Mesothelial cell of epicardium (in vitro differentiated cells): ENCODE measurements at places on chromosomes 7 and 10. TPM values are rescaled to one million over a fixed set of nuclear protein-coding genes. Genes with fewer than 3 reads are reported as not detected.
A peak's percentile ranks its signal among the peaks of the same experiment; 100 is the strongest.

GRCh38 chr10:107163881-107164861 is at the start of gene SORCS1:
Gene SORCS1 (minus strand): TSS chr10:107164706.
- peak within 1 kb of the TSS; percentile 69 for H3K4me3 ChIP-seq
- DNase-seq = peak; percentile 45
- peaks cover 93% of the 10 kb centered on the region for H3K27me3 ChIP-seq
- no peak within 1 kb of the TSS for H3K27ac ChIP-seq
- peaks cover 2% of the 10 kb centered on the region for H3K4me1 ChIP-seq

GRCh38 chr7:98907570-98907969 is 29.2 kb downstream of the TRRAP start:
- peaks cover 59% of the 10 kb centered on the region for H3K36me3 ChIP-seq
- no peak for DNase-seq
- no peaks in the 10 kb centered on the region for H3K27me3 ChIP-seq
- H3K4me1 ChIP-seq = no peaks in the 10 kb centered on the region
- H3K4me3 ChIP-seq = no peak overlapping the region
- H3K27ac ChIP-seq = no peak overlapping the region

DNA sequence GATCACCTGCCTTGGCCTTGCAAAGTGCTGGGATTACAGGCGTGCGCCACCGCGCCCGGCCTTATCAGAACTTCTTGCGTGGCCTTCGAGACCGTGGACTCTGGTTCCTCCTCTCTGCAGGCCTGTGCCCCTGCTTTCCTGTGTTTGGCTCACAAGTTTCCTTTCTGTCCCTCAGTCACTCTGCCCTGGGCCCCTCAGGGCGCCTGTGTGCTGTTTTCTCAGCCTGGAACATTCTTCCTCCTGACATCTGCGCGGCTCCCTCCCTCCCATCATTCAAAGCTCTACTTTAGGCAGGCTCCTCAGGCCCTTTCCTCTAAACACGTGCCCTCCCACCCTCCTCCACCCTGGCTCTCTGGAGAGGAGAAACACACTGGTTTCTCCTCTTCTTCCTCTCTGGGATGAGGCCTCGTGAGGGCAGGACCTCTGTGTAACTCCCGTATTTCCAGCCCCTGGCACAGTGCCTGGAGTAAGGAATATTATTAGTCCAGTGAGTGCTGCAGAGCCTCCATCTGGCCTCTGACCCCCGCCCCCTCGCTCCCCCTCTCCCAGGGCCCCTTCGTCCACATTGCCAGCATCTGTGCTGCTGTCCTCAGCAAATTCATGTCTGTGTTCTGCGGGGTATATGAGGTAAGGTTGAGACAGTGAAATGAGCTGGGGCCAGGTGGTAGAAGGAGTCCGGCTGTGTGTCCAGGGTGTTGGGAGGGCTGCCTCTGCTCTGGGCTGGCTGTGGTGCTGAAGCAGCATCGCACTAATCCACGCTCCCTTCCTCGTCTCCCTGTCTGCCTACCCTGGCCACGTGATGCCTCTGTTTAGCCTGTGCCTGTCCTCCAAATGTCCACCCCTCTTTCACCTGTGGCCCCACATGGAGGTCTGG is 7.1 kb downstream of the CLCN1 start:
- peaks cover 27% of the 10 kb centered on the region for H3K4me1 ChIP-seq
- H3K27ac ChIP-seq = peak overlapping the region; percentile 66
- no peak overlapping the region for H3K4me3 ChIP-seq
- no peaks in the 10 kb centered on the region for H3K36me3 ChIP-seq

Gene CDH23
- total RNA-seq = 2.5 to 2.9 TPM (median 2.9 TPM) in 3 replicates

GRCh38 chr7:78329001-78329655 is 530.6 kb downstream of the PHTF2 start:
- H3K4me3 ChIP-seq = no peak overlapping the region
- DNase-seq = no peak
- no peaks in the 10 kb centered on the region for H3K36me3 ChIP-seq
- H3K27ac ChIP-seq = no peak overlapping the region
- no peaks in the 10 kb centered on the region for H3K27me3 ChIP-seq
- peaks cover 9% of the 10 kb centered on the region for H3K4me1 ChIP-seq

GRCh38 chr7:6531492-6532279 is 19.6 kb downstream of the GRID2IP start:
- H3K27ac ChIP-seq = no peak overlapping the region
- peaks cover 92% of the 10 kb centered on the region for H3K27me3 ChIP-seq
- H3K36me3 ChIP-seq = no peaks in the 10 kb centered on the region

DNA sequence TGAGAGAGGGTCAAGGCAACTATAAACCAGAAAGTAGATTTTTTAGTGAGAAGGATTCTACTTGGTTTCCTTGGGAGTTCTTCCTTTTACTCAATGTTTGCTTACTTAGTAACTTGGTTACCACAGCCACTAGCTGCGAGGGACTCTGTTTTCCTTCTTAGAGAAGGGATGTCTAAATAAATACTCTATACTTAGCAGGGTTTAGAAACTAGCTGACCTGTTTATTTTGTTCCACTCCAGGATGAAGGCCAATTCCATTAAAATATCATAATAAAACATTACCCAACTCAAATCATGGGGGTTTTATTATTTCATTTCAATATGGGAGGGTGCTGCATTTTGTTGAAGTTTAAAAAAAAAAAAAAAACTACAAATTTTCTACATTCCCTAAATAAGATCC is 87.3 kb downstream of the PPP1R3A start:
- no peaks in the 10 kb centered on the region for H3K36me3 ChIP-seq
- no peak for DNase-seq
- no peaks in the 10 kb centered on the region for H3K4me1 ChIP-seq

Gene RHBDD2
- 52.5 to 54.7 TPM (median 53.7 TPM) in 3 replicates for total RNA-seq

DNA sequence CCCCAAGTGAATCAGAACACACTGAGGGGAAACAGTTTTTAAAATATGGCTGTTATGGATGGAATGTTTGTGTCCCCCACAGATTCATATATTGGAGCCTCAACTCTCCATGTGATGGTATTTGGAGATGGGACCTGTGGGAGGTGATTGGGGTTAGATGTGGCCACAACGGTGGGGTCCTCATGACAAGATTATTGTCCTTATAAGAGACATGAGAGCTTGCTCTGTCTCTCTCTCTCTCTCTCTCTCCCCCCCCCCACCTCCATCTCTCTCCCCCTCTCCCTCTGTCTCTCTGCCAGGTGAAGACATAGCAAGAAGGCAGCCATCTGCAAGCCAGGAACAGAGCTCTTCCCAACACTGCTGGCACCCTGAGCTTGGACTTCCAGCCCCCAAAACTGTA is 315.8 kb upstream of the MGMT start:
- no peak overlapping the region for H3K4me3 ChIP-seq
- H3K27me3 ChIP-seq = no peaks in the 10 kb centered on the region
- no peaks in the 10 kb centered on the region for H3K4me1 ChIP-seq

DNA sequence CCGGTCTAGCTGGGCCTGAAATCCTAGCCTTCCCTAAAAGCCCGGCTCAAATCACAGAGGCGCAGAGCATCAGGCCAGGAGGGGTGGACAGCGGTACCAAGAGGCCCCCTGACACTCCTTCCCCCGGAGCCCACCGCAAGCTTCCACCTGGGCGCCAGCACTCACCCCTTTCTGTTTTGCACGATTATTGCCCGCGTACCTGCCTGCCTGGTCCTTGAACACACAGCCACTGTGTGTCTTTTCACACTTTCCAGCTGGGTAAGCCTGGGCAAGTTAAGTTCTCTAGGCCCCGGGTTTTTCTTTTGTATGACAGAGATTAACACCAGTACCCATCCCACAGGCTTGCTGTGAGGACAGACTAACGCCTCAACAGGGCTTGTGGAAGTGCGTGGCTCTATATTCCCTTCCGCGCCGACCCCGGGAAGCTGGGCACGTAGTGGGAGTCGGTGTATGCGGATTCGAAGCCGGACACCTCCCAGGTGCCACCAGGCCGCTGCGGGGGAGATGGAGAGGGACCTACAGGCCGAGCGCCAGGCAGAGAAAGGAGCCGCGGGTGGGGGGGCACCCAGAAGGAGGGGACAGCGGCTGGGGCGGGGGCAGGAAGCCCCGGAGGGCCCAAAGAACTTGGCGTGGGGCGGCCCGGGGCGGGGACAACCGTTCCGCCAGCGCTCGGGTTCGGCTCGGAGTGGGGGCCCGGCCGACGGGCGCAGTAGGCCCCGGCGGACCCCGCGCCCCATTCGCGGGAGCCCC is 792 bp downstream of the ZNF746 start:
- H3K4me3 ChIP-seq = peak overlapping the region; percentile 96
- H3K4me1 ChIP-seq = peaks cover 21% of the 10 kb centered on the region
- peak overlapping the region; percentile 97 for H3K27ac ChIP-seq
- peak; percentile 64 for DNase-seq
- H3K27me3 ChIP-seq = peaks cover 27% of the 10 kb centered on the region
- H3K36me3 ChIP-seq = peaks cover 17% of the 10 kb centered on the region

Gene CYP26C1
- total RNA-seq = 0.38 to 0.60 TPM (median 0.44 TPM) in 3 replicates

- H3K27me3 ChIP-seq = no peaks in the 10 kb centered on the region
- no peak for DNase-seq
- no peak overlapping the region for H3K4me3 ChIP-seq
- H3K27ac ChIP-seq = peak overlapping the region; percentile 92
Observed at GRCh38 chr10:29141761-29142160, 147.1 kb upstream of the LYZL1 start.

DNA sequence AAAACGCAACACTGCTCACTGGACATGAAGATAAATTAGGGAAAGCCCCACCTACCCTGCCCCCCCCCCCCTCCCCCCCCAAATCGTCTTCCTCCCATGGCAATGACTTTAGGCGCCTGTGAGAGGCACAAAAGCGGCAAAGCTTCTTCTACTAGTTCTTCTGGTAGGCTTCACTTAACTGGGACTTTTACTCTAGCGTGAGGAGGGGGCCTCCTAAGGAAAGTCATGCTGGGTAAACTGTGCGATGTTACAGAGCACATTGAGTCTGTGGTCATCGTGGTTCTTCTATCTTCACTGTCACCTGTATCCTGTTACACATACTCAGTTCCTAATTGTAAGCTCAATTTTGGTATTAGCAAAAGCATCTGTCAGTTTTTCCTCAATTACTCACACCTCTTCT is 25.1 kb downstream of the HSPB1 start:
- no peak for DNase-seq
- H3K27me3 ChIP-seq = no peaks in the 10 kb centered on the region
- H3K27ac ChIP-seq = peak overlapping the region; percentile 63
- H3K36me3 ChIP-seq = peaks cover 31% of the 10 kb centered on the region
- peaks cover 16% of the 10 kb centered on the region for H3K4me1 ChIP-seq

DNA sequence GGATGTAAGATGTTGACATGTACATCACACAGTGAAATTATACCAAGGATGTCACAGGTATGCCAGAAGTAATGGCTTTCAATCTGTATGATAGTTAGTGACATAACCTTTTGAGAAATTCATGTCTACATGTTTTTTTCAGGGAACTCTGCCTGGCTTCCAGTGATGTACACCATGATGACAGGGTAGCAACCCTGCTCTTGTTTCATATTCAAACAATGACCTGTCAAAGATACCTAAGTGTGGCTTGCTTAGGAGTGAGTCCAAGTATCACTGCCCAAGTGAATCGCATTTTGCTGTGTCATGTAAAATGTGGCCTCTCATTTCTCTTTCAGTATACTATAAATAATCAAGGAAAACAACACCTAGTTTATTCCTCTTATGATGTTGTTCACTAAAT is 205.8 kb upstream of the DKK1 start:
- no peak overlapping the region for H3K27ac ChIP-seq
- DNase-seq = no peak
- H3K4me3 ChIP-seq = no peak overlapping the region
- H3K4me1 ChIP-seq = peaks cover 5% of the 10 kb centered on the region

Gene FAM180A
- total RNA-seq = not detected in 3 replicates

DNA sequence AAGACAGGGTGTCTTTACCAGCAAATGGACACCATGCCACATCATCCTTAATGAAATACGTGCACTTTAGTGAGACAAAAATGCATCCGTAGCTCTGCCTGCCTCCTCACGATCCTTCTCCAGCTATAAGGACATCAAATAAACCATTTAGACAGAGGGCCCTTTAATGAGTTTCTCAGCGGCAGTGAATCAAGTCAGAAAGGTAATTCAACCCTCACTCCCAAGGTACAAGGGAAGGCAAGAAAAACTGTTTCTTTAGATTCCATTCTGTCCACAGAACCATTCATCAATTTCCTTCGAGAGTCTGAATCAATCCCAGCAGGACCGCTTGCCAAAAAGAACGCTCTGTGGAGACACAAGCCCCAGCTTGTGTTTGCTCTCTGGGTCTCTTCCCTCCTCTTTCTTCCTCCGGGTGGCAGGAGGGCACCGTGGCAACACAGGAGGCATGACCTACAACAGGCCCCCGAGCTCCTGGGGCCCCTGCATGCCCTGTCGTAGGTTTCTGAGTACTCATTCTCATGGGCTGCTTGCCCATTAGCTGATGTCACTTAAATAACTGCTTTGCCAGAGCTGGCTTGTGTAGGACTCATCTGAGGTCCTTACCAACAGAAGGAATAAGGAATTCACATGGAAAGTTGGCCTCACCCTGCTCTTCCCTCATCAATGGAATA is 297.8 kb upstream of the PRKCQ start:
- peaks cover 39% of the 10 kb centered on the region for H3K27me3 ChIP-seq
- no peak overlapping the region for H3K27ac ChIP-seq
- peaks cover 33% of the 10 kb centered on the region for H3K4me1 ChIP-seq
- no peaks in the 10 kb centered on the region for H3K36me3 ChIP-seq
- no peak overlapping the region for H3K4me3 ChIP-seq
- no peak for DNase-seq

DNA sequence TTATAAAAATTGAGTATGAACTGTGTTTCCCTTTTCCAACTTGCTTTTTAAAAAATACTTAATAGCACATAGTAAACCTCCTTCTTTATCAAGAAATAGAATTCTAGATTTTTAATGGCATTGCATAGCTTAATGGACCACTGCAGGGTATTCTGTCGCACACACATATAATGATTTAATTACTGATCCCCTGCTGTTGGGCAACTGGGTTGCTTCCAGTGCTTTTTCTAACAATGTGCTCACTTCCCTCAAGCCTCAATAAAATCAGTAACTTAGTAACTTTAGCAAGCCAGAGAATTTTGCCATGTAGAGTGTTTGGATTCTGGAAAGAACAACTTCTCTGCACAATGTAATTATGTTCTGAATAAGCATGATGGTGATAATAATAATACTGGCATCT is 49.1 kb upstream of the PDLIM1 start:
- H3K4me3 ChIP-seq = no peak overlapping the region
- H3K4me1 ChIP-seq = peaks cover 5% of the 10 kb centered on the region
- no peak for DNase-seq
- H3K36me3 ChIP-seq = no peaks in the 10 kb centered on the region

DNA sequence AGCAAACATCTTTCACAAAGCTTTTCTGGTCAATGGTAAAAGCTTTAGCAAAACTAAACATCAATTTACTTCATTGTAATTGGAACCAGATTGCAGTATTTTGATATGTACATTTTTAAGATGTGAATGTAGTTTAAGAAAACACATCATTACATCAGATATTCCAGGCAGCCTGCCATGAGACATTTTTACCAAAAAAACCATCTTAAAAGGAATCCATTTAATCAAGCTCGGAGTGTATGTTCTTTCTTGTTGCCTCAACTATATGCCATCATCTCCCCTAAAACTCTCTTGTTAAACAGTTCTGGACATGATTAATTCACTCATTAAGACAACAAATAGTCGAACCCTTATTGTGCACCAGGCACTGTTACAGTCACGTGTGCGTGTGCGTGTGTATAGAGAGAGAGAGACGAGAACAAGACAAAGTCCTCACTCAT is 97.5 kb downstream of the UBE2H start:
- H3K27ac ChIP-seq = peak overlapping the region; percentile 80
- no peaks in the 10 kb centered on the region for H3K27me3 ChIP-seq
- H3K36me3 ChIP-seq = peaks cover 2% of the 10 kb centered on the region
- no peak overlapping the region for H3K4me3 ChIP-seq
- peaks cover 74% of the 10 kb centered on the region for H3K4me1 ChIP-seq
- DNase-seq = no peak

GRCh38 chr10:124063750-124064603 is 29.4 kb downstream of the CHST15 start:
- H3K36me3 ChIP-seq = no peaks in the 10 kb centered on the region
- H3K27ac ChIP-seq = peak overlapping the region; percentile 86
- DNase-seq = no peak
- H3K4me3 ChIP-seq = peak overlapping the region; percentile 18
